Activated T-cell treated with anti-CD3 and anti-CD28 coated beads for 1 hour (primary cell): ENCODE measurements at places on chromosomes 3 and 15.

- DNase-seq: no peak
These were observed 239.9 kb upstream of the TPM1 start for GRCh38 chr15:62802612-62803011.

DNA sequence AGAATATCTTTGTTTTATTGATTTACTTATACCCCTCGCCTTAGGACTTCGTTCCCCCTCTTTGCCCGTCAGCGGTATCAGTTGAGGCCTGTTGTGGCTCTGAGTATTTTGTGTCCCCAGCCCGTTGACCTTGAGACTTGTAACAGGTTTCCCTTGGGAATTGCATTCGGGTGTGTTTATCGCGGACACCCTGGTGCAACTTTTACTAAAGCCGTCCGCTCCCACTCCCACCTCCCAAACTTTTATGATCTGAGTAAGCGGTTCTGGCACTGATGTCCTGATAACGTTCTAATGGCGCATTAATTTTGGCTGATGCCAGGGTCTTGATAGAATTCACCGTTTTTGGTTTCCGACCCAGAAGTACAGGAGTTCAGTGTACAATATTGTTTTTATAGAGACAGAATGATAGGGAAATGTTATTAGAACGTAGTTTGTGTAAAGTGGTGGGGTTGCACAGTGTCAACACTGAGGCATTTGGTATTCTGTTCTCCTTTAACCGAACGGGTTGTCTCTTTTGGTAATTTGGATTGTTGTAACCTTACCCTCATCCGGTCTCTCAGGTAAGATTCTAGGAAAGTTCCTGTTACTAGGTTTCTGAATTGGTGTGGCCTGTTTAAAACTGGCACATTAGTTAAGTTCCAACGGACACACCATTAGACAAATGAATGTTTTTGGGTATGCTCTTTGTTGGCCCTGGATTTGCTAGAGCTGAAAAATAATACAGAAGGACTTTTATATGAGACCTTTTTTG lies 47.8 kb downstream of the OIP5 start:
- no peak for DNase-seq

- no peak for DNase-seq
These were observed 551.6 kb downstream of the ZIC1 start for GRCh38 chr3:147960786-147961185.

DNA sequence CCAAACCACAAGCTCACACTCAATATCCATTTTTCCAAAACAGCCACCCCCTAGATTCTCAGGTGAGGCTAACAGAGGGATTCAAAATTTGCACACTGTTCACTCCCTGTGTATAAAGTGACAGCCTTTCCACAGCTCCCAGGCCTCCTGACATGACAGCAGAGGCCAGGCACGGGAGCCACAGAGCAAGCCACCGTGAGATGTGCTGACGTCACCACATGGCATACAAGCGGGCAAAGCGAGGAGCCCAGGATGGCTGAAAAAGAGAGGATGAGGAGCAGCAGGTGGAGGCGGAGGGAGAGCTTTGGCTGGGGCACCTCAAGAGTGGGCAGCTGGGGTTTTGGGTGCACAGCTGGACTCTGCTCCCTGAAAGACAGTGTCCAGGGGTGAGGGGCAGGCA lies 27.1 kb downstream of the EHD4 start:
- no peak for DNase-seq

DNA sequence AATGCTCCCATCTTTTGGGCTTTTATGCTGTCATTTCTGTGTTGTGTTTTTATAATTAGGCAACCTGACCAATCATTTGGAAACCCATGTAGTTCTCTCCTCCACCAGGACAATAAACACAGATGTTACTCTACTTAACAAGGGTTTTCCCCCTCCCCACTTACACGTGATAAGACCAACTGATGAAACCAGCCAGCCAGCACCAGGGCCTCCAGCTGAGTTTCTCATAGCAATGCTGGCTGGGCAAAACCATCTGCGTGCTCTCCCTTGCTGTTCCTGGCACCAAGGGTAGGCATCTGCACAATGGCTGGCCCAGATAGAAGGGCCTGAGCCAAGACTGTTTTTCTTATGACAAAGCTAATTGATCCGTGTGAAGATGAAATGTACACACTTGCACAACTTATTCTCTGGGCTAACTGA lies 310.4 kb downstream of the PLCL2 start:
- DNase-seq: no peak

- no peak for DNase-seq
These were observed 309.7 kb upstream of the RBMS3 start for GRCh38 chr3:28971156-28971555.

- DNase-seq: no peak
These were observed 47.6 kb downstream of the ANKRD28 start for GRCh38 chr3:15750143-15750542.

DNA sequence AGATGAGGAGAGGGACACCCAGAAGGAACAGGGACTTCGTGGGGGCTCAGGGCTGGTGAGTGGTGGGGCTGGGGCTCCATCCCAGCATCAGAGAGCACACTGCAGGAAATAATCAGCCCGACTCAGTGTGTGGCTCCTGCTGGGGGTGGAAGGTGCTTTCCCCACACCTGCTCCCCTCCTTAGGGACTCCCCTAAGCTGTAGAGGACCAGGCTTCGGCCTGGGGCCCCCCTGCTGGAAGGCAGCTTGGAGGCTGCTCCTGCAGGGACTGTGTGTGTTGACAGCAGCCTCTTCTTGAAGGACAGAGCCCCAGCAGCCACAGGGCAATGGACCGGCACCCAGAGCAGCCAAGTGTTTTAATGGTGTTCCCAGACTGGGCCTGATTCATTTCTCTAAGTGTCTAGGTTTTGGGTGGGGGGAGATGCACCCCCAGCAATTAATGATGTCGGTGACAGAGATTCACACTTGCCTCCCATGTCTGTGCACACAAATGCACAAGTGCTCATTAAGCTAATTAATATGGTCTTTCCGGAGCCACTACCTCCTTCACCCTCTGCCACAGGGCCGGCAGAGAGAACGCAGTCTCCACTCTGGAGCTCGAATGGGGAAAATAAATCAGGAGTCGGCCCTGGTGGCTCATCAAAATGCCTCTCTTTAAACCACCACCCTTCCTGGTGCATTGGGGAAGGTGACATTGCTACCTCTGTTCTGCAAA lies 16.9 kb upstream of the FGD5 start:
- no peak for DNase-seq

GRCh38 chr3:177721864-177722785 lies 524.8 kb upstream of the TBL1XR1 start:
- no peak for DNase-seq

DNA sequence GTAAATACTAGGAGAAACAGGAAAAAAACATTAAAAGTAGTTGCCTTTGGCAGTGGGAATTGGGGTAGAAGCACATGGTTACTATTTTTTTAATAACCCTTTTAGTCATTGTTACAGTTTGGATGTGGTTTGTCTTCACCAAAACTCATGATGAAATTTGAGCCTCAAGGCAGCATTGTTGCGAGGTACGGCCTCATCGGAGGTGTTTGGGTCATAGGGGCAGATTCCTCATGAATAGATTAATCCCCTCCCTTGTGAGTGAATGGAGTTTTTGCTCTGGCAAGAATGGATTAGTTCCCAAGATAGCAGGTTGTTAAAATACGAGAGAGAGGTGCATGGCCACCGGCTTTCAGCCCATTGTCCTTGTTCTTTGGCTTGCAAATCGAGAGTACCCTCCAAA lies 92.6 kb downstream of the LEKR1 start:
- no peak for DNase-seq

- no peak for DNase-seq
These were observed 14.9 kb downstream of the CCDC32 start for GRCh38 chr15:40549894-40550293.

DNA sequence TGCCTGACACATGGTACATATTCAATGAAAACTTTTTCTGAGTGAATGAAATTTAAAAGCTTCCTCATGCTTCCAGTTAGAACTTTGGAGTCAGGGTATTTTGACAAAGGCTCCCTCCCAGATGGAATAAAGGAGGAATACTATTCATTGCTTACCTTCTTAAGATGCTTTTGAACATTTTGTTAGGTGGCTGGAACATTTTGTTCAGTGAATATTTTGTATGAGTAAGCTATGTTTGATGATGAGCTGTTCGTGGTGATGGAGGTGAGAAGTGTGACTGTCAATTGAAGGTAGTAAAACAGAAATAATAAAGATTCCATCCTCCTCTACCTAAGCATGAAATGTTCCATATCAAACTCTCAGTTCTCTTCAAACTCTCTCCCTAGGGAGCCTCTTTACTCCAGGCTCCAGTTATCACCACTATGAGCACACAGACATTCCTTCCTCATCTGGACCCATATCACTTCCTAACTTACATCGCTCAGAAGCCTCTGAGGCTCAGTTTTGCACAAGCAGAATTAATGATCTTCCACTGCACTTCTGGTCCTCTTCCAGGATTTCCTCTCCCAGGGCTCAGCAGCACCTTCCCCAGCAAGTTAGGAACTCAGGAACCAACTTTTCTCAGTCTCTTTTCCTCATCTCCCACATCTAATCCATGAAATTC lies 2.5 kb upstream of the AQP9 start:
- no peak for DNase-seq

- no peak for DNase-seq
These were observed 246.5 kb downstream of the ROBO1 start for GRCh38 chr3:79521221-79521848.

- DNase-seq: no peak
These were observed 26.8 kb upstream of the TRH start for GRCh38 chr3:129947538-129948240.

GRCh38 chr3:36393563-36393962 lies 13.3 kb downstream of the STAC start:
- DNase-seq: no peak

- DNase-seq: no peak
These were observed 679.2 kb downstream of the NTRK3 start for GRCh38 chr15:87577336-87577735.

DNA sequence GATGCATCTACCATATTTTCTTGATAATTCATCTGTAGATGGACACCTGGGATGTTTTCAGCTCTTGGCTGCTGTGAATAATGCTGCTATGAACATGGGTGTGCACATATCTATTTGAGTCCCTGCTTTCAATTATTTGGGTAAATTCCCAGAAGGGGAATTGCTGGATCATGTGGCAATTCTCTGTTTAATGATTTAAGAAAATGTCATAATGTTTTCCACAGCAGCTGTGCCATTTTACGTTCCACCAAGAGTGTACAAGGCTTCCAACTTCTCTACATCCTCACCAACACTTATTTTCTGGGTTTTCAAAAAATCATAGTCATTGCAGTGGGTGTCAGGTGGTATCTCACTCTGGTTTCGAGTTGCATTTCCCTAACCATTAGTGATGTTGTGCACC lies 64.4 kb downstream of the NSMCE3 start:
- no peak for DNase-seq

GRCh38 chr3:70256566-70256965 lies 55.9 kb downstream of the MDFIC2 start:
- DNase-seq: no peak

GRCh38 chr3:108713816-108714215 lies 43.4 kb downstream of the RETNLB start:
- DNase-seq: no peak

DNA sequence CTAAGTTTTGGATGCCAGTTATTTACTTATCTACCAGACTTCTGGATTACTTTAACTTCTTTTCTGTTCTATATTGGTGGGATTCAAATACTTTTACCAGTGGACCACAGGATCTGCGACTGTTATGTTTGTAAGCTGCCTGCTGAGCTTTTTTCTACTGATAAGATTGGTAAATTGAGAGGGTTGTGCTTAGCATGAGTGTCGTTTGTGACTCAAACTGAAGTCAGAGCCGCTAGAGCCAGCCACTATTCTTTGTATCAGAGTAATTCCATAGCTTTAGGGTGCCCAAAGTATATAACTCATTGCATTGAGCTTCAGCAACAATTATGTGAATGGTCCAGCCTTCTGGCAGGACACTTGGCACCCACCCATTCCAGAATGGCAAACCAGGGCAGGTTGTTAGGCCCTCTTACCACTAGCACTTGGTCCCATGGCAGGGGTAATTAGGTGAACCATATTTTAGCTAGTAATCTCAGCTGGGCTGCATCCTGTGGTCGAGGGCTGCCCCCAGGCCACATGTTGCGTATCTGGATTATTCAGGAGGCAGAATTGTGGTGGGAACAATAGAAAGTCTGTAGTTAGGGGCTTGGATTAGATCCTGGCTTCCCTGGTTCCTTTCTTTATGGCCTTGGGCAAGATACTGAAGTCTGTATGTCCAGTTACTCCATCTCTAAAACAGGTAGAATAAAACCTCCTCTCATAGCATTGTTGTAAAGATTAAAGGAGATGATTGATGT lies 6.0 kb downstream of the PLCL2 start:
- DNase-seq: no peak

- no peak for DNase-seq
These were observed 162.2 kb upstream of the TLE3 start for GRCh38 chr15:70259640-70260508.

DNA sequence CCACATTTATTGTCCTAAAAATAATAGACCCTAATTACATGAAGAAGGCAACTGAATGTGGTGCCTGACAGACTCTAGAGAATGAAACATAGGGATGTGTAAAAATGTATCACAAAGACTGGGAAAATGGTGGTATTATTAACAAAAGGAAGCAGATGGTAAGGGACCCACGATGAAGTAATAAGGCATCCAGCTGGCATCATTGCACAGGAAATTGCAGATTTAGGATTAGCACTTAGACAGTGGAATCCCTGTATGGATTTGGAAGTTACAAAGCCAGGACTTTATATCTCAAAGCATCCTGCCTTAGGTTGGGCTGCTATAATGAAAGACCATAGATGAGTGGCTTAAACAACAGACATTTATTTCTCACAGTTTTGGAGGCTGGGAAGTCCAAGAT lies 104.3 kb downstream of the PPM1L start:
- no peak for DNase-seq

DNA sequence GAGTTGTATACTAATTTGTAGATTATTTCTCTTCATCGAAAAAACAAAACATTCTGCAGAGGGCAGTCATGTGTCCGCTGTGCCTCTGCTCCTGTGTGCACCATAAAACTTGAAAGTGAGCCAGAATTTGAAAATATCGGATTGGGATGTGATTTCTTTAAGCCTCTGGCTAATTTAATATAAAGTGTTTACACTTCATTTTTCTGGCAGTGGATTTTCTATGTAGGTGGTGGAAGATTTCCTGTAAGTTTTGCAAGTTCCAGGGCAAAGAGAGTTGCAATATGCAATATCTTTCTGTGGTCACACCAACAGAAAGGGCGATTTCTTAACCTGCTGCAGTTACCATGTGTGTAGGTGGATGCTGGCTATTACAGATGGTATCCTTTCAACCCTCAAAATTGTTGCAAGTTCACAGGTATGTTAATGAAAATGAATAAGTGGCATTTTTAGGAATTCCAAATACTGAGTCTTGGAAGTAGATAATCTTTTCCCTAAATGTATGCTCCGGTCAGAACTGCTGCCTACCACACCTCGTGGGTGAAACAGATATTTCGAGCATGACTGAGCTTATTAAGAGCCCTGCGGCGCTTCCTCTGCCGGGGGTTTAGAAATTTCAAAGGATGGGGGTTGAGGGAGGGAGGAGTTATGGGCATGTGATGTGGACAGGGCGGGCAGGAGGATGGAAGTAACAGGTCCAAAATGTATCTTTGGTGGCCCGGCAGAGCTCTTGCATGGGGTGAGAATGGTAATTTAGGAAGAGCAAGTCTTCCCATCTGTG lies 134.0 kb downstream of the PGPEP1L start:
- no peak for DNase-seq

- DNase-seq: no peak
These were observed 46.6 kb downstream of the ANP32A start for GRCh38 chr15:68774120-68774519.
